KBM-7 (cell line): ENCODE measurements at places on chromosomes 13 and 19.
A peak's percentile ranks its signal among the peaks of the same experiment; 100 is the strongest.

GRCh38 chr13:113472355-113473025 is 18.0 kb downstream of the DCUN1D2 start:
- DNase-seq, result no peak

DNA sequence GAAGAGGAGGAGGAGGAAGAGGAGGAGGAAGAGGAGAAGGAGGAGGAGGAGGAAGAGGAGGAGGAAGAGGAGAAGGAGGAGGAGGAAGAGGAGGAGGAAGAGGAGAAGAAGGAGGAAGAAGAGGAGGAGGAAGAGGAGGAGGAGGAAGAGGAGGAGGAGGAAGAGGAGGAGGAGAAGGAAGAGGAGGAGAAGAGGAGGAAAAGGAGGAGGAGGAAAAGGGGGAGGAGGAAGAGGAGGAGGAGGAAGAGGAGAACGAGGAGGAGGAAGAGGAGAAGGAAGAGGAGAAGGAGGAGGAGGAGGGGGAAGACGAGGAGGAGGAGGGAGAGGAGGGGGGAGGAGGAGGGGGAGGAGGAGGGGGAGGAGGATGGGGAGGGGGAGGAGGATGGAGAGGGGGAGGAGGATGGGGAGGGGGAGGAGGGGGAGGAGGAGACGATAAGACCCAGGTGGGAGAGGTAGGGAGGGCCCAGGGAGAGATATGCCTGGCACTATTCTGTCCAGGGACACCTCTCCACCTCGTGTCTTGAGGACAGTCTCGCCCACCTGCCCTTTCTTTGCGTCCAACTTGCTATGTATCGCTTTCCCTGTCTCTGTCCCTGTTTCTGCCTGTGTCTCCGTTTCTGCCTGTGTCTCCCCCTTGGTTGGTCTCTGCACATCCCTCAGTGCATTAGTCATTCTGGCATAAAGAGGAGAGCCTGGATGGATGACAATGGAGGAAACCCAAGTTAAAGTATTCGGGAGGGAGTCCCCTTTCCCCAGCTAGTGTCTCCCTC is 7.1 kb upstream of the KLK5 start:
- DNase-seq, result no peak

GRCh38 chr19:53646144-53646543 is 14.3 kb downstream of the DPRX start:
- DNase-seq, result no peak

GRCh38 chr13:109904218-109904617 is 117.8 kb upstream of the IRS2 start:
- peak; percentile 43 for DNase-seq

GRCh38 chr13:51659276-51660127 is 75.2 kb downstream of the WDFY2 start:
- no peak for DNase-seq

DNA sequence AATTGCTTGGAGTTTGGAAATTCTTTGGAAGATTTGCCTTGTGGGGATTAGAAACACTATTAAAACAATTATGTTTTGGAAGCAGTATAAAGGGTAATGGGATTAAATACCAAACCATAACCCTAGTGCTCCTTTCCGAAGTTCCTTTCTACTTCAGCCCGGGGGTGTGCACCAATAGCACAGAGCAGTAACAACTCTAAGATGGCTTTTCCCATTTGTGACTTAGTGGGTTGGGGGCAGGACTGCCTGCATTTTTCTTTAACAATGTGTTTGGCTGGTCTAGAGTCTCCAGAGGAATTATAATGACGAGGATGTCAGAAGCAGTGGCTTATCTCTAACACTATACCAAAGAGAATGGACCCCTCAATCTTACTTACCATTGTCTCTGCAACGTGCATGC is 11.9 kb upstream of the IL17D start:
- no peak for DNase-seq

DNA sequence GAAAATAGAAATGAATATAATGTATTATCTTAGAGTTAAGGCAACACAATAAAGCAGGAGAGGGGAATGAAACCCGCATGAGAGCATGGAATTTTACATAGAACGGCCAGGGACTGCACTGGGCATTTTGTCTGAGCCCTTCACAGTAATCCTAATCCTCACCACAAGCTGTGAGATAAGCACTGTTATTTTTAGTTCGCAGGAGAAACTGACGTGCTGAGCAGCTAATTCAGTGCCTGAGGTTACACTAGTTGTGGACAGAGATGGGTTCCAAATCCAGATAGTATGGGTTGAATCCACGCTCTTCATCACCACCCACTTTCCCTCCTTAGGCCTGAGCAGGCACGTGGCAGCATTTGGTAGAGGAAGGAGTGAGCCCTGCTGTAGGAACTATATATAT is 24.8 kb upstream of the ZNF527 start:
- no peak for DNase-seq

DNA sequence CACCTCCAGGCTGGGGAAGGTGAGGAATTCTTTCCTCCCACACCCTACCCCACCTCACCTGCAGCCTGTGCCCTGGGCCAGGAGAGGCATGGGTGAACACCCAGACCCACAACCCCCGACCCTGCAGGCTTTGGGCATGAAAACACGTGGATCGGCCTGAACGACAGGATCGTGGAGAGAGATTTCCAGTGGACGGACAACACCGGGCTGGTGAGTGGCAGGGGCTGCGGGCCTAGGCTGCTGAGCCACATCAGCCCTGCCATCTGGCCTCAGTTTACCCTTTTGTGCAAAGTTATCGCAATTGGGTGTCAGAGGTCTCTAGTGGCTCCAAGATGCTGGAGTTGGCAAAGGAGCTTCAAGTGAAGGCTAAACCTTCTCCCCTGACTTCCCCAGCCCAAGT is 28.7 kb downstream of the NCAN start:
- no peak for DNase-seq

- DNase-seq, result no peak
Measured at GRCh38 chr19:55866521-55866920, 30.2 kb downstream of the NLRP4 start.

DNA sequence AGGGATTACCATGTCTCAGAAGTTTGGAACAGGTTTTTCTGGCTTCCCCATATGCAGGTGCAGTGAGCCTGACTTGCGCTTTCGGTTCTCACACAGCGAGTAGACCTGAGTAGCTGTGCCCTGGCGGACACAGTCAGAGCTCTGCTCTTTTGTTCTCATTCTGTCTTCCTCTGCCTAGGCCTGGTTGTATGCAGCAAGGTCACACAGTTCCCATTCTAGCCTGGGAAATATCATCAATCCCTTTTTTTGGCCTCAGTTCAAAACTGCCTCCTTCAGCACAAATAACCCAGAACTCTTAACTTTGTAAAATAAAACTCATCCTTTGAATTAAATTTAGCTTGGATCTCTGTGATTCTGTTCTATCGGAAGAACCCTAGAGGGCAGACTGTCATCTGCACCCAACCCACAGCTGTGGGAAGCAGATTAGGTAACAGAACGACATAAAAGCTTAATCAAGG is 10.2 kb downstream of the OXGR1 start:
- DNase-seq, result no peak

DNA sequence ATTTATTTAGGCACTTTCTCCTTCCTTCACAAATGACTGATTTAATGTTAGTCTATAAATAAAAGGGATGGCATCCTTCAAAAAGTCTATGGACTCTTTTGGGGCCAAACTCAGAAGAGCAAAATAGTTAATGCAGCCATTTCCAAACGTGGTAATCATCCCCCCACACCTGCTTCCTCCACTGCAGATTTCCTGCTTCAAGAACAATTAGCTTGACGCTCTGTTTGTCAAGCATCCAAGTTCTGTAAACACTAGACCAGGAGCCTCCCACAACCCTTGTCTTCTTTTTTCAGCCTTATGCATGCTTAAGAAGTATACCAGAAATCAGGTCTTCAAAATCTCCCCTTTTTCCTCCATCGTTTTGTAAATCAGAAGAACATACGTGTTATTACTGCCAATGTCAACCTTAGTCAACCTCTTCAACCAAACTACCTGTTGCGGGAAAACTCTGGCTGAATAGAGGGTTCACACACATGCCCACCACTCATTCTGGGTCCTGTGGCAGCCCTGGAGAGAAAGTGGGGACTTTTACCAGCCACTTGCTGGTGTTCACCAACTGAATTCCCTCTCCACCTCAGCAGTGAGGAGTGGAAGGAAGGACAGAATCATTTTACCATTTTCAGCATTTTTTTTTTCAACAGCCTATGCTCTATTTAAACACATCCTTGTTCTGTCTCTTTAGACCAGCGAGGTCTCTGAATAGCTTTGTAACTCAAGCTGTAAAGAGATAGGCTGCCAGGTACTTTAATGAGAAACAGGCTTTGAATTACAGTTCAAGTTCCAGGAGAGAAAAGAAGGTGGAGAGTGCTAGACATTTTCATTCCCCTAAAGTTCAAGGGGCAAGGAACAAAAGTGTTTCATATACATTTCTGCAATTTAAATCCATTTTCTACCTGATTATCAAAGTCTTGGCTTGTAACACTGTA is 39.1 kb downstream of the EFNB2 start:
- peak; percentile 55 for DNase-seq

DNA sequence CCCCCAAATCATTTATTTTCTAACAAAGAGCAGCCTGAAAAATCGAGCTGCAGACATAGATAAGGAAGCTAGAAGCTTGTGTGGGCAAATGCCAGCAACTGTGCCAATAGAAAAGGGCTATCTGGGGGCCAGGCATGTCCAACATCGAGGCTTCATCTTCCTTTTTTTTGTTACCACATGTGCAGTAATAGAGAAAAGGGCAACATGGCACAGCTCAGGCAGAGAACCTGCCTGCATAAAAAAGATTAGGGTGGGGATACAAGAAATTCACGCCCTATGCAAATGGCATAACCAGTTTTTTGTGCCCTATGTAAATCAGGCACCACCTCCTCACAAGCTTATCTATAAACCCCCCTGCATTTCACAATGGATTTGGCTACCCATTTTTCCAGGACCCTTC is 60.4 kb upstream of the ABCC4 start:
- no peak for DNase-seq

DNA sequence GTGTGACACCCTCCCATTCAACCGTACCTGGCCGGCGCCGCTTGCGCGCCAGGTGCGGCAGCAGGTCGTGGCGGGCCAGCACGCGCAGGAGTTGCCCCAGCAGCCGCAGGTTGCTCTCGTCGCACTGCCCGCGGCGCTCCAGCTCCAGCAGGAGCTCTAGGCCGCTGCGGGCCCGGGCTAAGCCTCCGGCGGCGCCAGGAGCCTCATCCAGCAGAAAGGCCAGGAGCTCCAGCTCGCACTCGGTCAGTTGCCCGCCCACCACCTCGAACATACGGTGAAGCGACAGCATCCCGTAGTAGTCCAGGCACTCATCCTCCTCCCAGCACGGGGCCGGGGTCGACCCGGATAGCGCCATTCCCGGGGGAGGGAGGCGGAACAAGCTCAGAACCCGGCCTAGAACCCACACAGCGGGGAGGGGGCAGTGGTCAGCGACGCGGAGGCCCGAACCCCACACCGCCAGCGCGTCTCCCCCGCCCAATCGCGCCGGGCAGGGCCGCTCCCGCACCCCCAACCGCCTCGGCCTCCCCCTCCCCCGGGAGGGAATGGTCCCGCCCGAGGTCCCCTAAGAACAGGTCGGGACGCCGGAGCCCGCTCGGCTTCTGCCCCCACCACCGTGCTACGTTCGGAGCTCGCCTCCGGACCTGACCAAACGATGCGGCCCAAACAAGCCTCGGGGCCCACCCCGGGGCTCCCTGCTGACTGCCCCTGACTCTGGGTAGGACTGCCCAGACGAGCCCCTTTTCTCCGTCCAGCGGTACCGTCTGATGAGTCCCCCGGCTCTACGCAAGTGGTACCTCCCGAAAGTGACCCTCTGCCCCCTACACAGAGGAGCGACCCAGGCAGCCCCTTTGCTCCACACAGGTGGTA is 591 bp downstream of the DEDD2 start:
- peak; percentile 28 for DNase-seq

GRCh38 chr13:36850790-36851438 is 31.9 kb downstream of the RFXAP start:
- peak; percentile 87 for DNase-seq

DNA sequence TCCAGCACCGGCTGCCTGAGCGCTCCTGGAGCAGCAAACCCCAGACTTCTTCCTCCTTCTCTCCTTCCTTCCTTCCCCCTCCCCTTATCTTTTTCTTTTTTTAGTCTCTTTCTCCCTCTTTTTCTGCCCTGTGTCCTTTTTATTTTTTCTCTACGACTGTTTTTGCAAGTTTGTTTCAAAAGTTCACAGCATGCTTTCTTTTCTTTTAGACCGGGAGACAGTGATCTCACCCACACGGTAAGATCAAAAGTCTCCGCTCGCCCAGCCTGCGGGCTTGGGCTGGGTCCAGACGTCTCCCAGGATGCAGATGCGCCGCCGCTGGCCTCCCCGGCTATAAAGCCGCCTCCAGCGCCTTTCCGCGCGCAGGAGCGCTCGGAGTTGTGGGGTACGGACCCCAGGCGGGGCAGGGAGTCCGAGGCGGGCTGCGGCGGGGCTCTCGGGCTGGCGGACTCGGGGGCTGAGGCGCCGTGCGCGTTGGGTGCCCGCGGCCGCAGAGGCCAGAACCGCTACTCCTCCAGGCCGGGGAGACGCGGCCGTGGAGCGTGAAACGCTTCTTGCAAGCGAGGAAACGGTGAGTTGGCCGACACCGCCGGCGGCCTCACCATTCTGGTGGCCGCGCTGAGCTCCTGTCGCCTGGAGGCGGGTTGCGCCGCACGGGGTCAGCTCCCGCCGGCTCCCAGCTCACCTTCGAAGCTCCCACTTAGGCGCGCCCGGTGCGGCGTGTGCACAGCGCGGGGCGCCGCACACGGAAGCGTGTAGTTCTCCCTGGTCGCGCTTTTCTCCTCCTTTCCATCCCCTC is 2.0 kb upstream of the TSHZ3 start:
- DNase-seq, result peak; percentile 24

GRCh38 chr19:49333811-49334288 is 1.4 kb upstream of the CD37 start:
- peak; percentile 43 for DNase-seq

DNA sequence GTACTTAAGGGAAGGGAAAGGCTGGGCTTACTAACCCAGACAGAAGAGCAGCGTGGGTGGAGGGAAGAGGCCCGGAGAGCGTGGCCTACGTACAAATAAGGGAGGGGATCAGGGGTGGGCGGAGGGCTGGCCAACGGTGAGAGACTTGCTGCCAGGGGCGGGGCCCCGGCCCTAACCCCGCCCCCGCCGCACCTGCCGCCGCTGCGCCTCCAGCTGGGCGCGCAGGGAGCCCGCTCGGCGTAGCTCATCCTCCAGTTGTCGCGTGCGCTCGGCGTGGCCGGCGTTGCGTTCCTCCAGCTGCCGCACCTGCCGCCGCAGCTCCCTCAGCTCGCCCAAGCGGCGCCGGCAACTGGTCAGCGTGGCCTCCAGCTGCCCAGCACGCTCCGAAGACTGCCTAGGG is 5.7 kb downstream of the HOOK2 start:
- no peak for DNase-seq

DNA sequence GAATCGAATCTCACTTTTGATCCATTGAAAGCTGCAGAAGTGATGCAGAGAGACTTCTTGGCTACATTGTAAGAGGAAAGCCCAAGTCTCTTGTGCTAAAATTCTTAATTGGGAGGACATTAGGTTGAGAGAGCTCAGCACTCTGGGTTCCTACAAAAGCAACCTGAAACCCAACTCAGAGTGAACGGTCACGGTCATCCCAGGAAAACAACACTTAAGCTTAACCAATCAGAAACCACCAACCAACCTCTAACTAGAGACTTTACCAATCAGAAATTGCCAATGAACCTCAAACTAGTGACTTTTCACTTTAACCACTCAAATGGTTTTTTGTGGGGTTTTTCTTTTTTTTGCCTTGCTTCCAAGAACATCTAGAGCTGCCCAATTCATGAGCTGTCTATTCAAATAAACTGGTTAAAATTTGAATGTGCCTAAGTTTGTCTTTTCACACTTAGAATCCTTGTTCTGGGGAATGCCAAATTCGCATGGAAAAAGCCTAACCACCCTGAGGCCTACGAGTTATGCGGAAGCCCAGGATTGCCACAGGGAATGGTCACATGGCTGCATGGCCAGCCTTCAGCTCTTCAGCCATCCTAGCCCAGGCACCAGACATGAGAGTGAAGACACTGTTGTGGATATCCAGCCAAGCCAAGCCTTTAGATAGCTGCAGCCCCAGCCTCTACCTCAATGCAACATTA is 17.8 kb upstream of the CLN5 start:
- no peak for DNase-seq
